ENCODE measurements at places on chromosomes 2 and 18.

DNA sequence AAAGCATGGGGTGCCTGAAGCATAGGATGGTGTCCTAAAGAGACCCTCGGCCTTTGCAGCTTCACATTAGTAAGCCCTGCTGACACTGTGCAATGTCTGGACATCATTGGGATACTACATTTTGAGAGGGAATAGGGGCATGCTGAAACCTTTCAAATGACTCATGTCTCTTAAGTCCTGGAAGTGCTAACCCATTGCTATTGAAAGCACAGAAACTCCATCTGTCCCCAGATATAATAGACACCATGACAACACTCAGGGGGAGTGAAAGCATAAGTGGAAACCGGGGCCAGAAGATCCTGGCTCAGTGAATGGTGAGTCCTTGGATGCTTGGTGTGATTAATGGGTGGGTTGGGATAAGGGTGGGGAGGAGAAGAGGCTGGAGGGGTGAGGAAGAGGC lies 595.5 kb upstream of the ID2 start:
- no peak for DNase-seq

- no peak for DNase-seq
Observed at GRCh38 chr2:190791347-190791975, 89.2 kb upstream of the GLS start.

DNA sequence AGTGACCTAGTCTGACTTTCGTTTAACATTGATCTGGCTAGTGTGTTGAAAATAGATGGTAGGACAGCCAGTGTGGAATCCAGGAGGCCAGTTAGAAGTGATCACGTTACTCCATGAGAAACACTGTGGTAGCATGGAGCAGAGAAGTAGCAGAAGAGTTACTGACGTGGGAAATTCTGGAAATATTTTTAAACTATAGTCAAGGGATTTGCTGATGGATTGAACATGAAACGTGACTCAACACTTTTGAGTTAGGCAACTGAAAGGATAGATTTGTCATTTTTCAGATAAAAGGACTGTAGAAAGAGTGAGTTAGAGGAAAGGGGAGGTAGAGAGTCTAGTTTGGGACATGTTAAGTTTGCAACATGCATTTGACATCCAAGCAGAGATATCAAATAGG lies 130.4 kb downstream of the IRS1 start:
- no peak for DNase-seq

GRCh38 chr18:7740821-7741220 lies 173.7 kb downstream of the PTPRM start:
- no peak for DNase-seq
